Endothelial cell of umbilical vein (primary cell): ENCODE measurements at places on chromosomes 12 and 14.

DNA sequence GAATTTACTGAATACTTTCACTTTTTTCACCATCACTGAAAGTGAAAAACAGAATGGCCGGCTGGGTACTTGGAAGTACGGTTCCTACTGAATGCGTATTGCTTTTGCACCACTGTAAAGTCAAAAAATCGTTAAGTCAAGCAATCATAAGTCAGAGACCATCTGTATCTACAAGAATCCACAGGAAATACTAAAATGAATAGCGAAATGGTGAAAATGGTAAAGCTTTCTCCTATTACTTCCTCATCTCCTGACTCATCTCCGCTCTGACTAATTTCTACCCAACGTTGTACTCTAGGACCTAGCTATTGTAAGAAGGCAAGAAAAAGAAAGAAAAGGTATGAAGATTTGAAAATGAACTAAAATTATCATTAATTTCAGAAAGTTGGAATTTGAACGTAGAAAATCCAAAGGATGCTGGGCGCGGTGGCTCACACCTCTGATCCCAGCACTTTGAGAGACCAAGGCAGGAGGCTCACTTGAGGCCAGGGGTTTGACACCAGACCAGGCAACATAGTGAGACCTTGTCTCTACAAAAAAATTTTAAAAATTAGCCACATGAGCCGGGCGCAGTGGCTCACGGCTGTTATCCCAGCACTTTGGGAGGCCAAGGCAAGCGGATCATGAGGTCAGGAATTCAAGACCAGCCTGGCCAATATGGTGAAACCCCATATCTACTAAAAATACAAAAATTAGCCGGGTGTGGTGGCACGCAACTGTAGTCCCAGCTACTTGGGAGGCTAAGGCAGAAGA, 5.3 kb upstream of the CDCA4 start:
- peak overlapping the region; percentile 70 for H3K27ac ChIP-seq
- no peaks in the 10 kb centered on the region for H3K27me3 ChIP-seq
- no peak overlapping the region for H3K4me3 ChIP-seq
- H3K4me1 ChIP-seq = peaks cover 44% of the 10 kb centered on the region
- DNase-seq = peak; percentile 88

- no peaks in the 10 kb centered on the region for H3K36me3 ChIP-seq
- no peaks in the 10 kb centered on the region for H3K4me1 ChIP-seq
- no peak for DNase-seq
- no peak overlapping the region for H3K27ac ChIP-seq
Measured at GRCh38 chr12:91616416-91616815, 433.8 kb upstream of the DCN start.

GRCh38 chr14:98622208-98623051, 649.6 kb downstream of the BCL11B start:
- no peaks in the 10 kb centered on the region for H3K27me3 ChIP-seq
- no peak for DNase-seq
- H3K27ac ChIP-seq = no peak overlapping the region
- no peaks in the 10 kb centered on the region for H3K36me3 ChIP-seq

GRCh38 chr12:99039367-99040120, 394.5 kb downstream of the APAF1 start:
- H3K4me1 ChIP-seq = no peaks in the 10 kb centered on the region

DNA sequence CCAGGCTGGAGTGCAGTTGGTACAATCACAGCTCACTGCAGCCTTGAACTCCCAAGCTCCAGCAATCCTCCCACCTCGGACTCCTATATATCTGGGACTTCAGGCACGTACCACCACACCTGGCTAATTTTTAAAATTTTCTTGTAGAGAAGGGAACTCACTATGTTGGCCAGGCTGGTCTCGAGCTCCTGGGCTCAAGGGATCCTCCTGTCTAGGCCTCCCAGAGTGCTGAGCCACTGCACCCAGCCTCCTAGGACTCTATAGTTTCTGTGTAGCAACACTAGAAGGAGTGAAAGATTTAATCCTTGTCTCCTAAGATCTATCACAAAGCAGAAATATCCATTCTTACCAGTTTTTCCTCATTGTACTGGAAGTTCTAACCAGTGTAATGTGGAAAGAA, 4.3 kb upstream of the APOF start:
- DNase-seq = no peak
- no peak overlapping the region for H3K27ac ChIP-seq
- H3K36me3 ChIP-seq = no peaks in the 10 kb centered on the region
- no peaks in the 10 kb centered on the region for H3K4me1 ChIP-seq
- no peaks in the 10 kb centered on the region for H3K27me3 ChIP-seq

DNA sequence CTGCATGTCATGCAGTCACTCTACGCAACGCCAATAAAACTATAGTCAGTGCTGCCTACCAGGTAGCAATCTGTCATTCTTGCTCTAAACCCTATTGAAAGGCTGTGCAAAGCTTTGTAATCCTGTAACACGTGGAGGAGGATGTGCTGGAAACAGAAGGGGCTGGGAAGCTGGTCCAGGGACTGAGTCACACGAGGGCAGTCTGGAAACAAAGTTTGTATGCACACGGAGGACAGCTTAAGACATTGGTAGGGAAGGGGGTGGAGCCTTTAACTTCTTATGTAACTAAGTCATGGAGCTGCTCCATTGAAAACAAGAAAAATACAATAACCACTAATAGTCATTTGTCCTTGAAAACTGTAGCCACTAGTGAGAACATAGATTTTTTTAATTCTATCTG, 128.0 kb downstream of the BCAT1 start:
- no peak overlapping the region for H3K27ac ChIP-seq
- H3K27me3 ChIP-seq = no peaks in the 10 kb centered on the region
- DNase-seq = no peak
- no peaks in the 10 kb centered on the region for H3K4me1 ChIP-seq
- H3K36me3 ChIP-seq = peaks cover 16% of the 10 kb centered on the region

- no peaks in the 10 kb centered on the region for H3K36me3 ChIP-seq
- no peak for DNase-seq
- H3K27ac ChIP-seq = no peak overlapping the region
- no peaks in the 10 kb centered on the region for H3K4me1 ChIP-seq
- no peaks in the 10 kb centered on the region for H3K27me3 ChIP-seq
Measured at GRCh38 chr12:57171668-57172067, 24.2 kb upstream of the LRP1-AS start.

DNA sequence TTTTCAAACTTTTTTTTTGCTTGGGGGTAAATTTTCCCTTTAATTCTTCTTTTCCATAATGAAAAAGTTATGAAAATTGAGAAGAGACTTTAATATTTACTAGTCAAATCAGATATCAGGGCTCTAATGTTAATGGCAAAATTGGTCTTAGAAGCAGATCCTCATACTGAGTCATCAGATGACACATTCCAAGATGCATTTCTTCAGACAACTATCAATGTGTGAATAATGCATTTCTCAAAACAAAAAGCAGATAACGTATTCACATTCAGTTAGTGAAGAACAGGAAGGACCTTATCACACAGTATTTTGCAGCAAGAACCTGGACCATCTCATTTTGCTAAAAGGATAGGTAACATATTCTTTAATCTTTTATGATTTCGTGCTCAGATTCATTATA, 130.7 kb downstream of the GPHN start:
- H3K36me3 ChIP-seq = no peaks in the 10 kb centered on the region
- H3K4me3 ChIP-seq = no peak overlapping the region
- DNase-seq = peak; percentile 31
- no peak overlapping the region for H3K27ac ChIP-seq
- H3K4me1 ChIP-seq = peaks cover 25% of the 10 kb centered on the region

DNA sequence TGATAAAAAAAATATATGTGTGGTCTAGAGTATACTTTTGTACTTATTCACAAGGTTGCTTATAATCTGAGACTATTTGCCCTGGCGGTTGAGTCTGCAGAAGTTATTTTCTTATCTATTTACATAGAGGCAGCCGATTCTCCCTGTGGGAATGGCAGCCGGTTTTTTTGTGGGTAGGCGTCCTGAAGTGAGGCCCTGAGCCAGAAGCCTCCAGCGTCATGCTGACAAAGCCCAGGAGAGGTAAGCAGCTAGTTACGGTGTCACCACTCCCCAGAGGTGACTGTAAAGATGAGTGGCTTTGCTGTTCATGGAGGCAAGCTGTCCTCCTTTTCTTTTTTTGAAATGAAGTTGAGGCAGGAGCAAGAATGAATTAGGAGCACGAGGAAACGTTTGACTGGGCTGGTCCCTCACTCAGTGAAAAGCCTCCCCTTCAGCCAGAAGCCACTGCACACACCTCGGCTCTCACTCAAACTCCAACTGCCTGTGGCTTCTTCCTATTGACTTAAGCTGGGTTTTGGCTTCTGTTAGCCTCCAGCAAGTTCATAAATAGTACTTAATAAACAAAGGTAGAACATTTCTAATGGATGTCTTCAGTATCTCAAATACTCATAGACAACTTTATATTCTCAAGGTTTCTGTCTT, 21.5 kb downstream of the PAX9 start:
- H3K27me3 ChIP-seq = no peaks in the 10 kb centered on the region
- H3K36me3 ChIP-seq = no peaks in the 10 kb centered on the region
- no peak for DNase-seq

DNA sequence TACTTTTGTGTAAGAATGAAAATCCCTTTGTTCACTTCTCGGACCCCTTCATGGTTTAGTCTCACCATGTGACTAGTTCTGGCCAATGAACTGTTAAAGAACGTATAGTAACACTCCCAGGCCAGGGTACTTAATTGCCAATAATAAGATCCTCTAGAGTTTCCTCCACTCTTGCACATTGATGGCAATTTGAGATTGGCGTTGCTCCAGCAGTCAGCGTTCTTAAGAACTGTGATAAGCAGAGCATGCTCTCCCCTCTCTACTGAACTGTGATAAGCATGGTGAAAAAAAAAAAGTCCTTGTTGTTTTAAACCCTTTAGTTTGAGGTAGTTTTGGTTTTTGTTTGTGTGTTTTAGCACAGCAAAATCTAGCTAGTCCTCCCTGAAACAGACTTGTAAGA, 854.5 kb downstream of the SLC6A15 start:
- DNase-seq = no peak
- no peaks in the 10 kb centered on the region for H3K4me1 ChIP-seq
- no peaks in the 10 kb centered on the region for H3K27me3 ChIP-seq
- no peak overlapping the region for H3K27ac ChIP-seq
- no peaks in the 10 kb centered on the region for H3K36me3 ChIP-seq

DNA sequence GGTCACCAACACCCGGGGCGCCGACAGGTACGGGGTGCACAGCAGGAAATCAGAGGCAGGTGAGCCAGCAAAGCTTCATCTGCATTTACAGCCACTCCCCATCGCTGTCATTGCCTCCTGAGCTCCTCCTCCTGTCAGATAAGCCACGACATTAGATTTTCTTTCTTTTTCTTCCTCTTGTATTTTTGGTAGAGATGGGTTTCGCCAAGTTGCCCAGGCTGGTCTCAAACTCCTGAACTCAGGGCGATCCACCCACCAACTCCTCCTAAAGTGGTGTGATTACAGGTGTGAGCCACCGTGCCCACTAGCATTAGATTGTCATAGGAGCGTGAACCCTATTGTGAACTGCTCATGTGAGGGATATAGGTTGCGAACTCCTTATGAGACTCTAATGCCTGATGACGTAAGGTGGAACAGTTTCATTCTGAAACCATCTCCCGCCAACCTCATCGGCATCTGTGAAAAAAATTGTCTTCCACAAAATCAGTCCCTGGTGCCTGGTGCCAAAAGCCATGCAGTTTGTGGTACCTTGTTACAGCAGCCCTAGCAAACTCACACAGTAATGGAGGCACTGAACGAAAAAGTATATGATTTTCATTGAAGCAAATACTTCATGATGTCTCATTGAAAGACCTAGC, 1.5 kb downstream of the STYK1 start:
- no peak overlapping the region for H3K27ac ChIP-seq
- H3K4me3 ChIP-seq = no peak overlapping the region
- H3K4me1 ChIP-seq = peaks cover 35% of the 10 kb centered on the region
- H3K27me3 ChIP-seq = no peaks in the 10 kb centered on the region
- H3K36me3 ChIP-seq = no peaks in the 10 kb centered on the region
- no peak for DNase-seq

GRCh38 chr12:115872212-115872611, 405.3 kb downstream of the MED13L start:
- no peak for DNase-seq
- no peak overlapping the region for H3K27ac ChIP-seq
- no peaks in the 10 kb centered on the region for H3K4me1 ChIP-seq
- no peaks in the 10 kb centered on the region for H3K36me3 ChIP-seq
